T-cell (primary cell): ENCODE measurements at places on chromosomes 5 and 9.

DNA sequence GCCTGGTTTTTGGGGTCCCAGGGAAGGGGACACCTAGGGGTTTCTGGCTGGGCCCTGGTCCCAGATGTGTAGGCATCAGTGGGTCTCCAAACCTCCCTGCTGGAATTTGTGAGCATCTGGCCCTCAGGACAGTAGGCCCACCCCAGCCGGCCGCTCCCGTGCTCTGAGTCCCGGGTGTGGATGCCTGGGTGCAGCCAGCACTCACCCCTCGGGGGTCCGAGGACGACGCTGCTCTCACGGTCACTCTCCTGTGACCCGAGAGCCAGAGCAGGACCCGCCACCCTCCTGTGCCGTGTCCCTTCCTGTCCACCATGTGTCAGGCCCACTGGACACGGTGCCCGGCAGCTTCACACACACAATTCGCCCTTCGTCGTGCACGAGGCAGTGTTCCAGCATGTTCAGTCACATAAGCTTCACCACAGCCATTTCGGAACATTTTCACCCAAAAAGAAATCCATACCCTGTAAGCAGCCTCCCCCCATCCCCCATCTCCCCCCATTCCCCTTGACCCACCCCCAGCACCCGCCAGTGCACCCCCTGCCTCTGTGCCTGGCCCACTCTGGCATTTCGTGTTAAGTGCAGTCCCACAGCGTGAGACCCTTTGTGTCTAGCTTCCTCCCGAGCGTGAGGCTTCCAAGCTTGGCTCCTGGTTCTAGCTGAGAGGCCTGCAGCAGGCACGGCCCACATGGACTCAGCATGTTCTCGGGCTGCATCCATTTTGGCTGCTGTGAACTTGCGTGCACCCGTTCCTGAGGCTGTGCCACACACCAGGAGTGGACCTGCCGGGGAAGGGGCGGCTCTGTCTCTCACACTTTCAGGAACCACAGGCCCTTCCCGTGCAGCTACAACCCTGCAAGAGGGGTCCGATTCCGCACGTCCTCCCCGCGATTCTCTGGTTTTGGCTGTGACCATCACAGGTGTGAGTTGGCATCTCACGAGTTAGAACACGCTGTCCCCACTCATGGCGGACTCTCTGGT lies 40.5 kb downstream of the NKD2 start:
- DNase-seq = no peak

- DNase-seq = no peak
Measured at GRCh38 chr9:134895567-134895907, 14.9 kb downstream of the FCN2 start.

DNA sequence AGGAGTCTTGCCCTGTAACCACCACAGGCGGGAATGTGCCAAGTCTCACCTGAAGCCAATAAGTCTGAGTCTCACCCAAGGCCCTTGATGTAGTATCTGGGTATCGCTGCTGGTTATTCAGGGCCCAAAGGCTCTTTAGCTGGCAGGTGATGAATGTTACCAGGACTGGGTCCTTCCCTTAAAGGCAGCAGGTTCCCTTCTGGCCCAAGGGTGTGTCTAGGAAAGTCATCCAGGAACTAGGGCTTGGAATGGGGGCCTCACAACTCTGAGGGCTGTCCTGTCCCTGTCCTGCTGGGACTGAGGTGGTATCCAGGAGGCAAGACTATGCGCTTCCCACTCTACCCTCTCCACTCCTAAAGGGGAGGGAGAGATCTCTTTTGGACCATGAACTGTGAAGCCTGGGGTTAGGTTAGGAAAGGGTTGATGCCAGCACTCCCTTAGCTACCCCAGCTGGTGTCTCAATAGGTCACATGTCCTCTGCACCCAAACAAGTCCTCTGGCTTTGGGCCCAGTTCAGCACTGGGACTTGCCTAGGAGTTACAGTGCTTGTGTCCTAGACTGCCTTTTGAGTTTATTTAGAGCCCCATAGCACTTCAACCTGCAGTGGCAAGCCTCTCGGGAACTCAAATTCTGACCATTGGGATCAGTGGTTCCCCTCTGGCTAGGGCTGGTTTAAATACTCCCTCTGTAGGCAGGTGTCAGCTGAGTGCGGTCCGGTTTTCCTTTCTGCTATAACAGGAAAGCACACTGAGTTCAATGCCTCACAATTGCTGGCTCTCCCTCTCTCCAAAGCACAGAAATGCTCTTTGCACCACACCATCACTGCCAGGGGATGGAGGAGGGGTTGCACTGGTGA lies 22.5 kb upstream of the RANBP3L start:
- DNase-seq = no peak

DNA sequence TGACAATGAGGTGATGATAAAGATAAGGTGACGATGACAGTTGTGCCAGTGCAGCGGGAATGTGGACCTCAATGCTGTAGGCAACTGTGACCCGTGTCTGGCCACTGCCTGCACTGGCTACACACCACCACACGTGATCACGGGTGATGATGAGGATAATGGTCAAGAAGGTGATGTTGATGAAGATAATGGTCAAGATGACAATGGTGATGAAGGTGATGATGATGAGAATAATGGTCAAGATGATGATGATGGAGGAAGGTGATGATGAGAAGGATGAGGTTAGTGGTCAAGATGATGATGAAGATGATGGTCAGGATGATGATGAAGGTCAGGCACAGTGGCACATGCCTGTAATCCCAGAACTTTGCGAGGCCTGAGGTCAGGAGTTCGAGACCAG lies 30.7 kb upstream of the AIF1L start:
- DNase-seq = no peak

GRCh38 chr5:131786036-131786435 lies 10.8 kb downstream of the FNIP1 start:
- DNase-seq = no peak
